Chondrocyte (in vitro differentiated cells): ENCODE measurements at places on chromosomes 12 and 14.

DNA sequence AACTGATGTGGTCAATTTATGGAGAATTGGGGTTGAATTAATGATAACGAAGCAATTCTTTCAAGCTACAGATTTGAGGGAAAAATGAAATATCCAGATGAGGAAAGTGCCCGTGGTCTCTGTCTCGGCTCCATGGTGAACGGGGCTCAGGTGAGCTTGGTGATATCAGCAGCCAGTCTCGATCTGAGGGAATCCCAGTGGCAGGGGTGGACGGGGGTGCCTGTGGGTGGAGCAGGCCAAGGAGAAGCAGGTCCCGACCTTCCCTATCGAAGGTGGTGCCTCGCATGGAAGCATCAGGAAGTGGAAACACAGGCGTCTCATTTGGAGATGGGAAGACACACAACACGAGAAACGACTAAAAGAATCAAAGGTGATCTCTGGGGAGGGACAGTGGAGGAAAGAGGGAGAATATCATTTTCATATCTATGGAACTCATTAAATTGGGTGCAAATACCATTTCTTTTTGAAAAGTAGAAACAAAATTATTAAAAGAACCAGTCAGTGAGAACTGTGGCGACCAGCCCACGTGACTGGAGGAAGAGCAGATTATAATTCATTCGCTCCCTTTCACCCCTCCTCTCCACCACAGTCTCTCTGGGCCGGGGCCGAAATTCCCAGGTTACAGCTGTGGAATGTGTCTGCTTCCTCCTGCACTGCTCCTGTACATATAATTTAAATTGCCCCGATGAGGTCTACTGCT, 354.3 kb upstream of the SFSWAP start:
- DNase-seq = no peak

GRCh38 chr12:123389560-123390351, 5.8 kb downstream of the KMT5A start:
- DNase-seq = no peak

- DNase-seq = no peak
Measured at GRCh38 chr12:121515615-121516014, 65.2 kb downstream of the KDM2B start.

DNA sequence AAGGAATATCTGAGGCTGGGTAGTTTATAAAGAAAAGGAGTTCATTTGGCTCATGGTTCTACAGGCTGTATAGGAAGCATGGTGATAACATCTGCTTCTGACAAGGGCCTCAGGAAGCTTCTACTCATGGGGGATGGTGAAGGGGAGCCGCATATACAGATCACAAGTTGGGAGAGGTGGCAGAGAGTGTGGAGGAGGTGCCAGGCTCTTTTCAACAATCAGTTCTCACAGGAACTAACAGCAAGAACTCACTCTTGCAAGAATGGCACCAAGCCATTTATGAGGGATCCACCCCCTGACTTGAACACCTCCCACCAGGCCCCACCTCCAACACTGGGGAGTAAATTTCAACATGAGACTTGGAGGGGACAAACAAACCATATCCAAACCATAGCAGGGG, 3.5 kb upstream of the TSPAN11 start:
- DNase-seq = no peak

- no peak for DNase-seq
Measured at GRCh38 chr12:15474766-15475165, 152.5 kb downstream of the PTPRO start.
